Liver (tissue), 10 donors: ENCODE measurements at places on chromosomes 13 and 19.

DNA sequence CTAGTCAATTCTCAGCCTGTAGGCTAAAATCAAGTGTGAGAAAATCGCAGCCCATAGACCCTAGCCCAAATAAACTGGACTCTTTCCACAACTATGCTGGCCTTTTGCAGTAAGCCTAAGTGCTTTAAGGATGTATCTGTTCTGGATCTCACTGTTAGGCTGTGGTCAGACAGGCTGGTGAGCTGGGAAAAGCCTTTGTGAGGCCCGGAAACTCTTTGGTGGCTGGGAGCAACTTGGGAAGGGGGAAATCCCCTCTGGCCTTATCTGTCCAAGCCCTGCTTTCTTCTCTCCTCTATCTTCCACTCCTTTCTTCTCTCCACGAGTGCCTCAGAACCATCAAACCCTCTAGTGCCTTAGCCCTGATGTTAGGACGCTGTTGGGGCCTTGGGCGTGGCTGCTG, 135.4 kb downstream of the LACC1 start:
- no peak for DNase-seq

DNA sequence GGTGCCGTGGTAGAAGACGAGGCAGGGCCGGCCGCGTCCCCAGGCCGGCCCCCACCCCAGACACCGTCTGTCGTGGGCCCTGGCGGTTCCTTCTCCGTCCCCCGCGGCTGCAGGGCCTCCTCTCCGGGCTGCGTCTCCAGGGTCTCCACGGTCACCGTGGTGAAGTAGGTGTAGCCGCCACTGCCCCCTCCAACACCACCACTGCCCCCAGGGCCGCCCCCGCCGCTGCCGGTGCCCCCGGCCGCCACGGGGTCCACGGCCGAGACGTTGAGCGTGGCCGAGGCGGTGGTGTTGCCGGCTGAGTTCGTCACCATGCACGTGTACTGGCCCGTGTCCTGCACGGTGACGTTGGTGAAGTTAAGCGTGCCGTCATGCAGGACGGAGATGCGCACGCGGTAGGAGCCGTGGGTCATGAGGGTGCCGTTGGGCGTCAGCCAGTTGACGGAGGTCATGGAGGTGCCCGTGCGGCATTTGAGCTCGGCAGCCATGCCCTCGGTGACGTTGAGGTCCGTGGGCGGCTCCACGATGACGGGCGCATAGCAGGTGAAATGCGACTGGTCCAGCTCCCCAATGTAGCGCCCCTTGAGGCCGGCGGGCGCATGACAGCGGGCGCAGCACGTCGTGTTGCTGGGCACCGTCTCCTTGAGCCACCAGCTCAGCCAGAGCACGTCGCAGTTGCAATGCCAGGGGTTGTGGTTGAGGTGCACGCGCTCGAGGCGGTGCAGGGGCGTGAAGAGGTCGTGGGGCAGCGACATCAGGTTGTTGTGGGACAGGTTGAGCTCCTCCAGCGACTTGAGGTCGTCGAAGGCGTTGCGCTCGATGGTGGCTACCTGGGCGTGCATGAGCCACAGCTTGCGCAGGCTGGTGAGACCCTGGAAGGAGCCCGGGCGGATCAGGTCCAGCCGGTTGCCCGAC, 4.6 kb upstream of the ASPDH start:
- DNase-seq, result no peak

DNA sequence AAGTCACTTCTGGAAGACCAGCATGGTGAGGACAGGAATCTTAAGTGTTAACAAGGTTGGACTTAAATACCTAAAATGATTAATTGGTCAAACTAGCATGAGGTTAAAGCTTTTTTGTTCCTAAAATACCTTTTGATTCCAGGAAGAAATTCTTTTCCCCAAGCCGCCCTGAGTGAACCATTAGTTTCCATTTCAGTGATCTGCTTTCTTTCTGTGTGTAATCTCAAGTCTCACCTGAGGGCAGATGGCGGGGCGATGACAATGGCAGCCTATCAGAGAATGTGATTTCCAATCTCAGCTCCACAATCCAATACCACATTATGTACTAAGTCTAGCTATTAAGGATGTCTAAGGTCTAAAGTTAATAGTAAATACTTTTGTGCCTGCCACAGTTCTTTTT, 390.9 kb upstream of the SGCG start:
- no peak for DNase-seq

DNA sequence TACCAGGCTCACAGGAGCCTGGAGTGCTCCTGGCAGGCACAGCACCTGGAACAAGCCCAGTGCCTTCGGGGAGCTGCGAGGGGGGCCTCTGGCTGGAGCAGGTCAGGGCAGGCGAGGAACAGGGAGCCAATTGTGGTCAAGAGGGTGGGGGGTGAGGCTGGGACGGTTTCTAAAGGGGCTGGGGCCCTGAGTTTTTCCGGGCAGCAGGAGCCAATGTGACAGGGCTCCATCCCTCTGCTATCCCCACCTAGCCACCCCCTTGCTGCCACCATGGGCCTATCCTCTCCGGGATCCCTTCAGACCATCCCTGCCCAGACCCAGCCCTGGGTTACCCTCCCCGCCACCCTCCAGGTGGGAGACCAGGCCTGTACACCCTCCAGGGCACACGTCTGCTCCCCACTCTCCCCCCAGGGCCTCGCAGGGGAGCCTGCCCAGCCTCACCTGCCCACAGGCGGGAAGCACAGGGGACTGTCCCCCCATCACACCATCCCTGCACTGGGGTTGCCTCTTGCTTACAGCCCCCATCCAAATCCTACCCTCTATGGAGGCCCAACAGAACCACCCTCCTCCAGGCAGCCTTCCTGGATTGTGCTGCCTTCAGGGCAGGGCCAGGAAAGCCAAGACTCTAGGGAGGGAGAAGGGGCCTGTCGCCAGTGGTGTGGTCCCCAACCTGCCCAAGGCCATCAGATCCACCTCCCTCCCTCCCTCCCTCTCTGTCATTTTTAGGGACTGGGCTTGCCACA, 121.0 kb downstream of the URI1 start:
- no peak for DNase-seq

DNA sequence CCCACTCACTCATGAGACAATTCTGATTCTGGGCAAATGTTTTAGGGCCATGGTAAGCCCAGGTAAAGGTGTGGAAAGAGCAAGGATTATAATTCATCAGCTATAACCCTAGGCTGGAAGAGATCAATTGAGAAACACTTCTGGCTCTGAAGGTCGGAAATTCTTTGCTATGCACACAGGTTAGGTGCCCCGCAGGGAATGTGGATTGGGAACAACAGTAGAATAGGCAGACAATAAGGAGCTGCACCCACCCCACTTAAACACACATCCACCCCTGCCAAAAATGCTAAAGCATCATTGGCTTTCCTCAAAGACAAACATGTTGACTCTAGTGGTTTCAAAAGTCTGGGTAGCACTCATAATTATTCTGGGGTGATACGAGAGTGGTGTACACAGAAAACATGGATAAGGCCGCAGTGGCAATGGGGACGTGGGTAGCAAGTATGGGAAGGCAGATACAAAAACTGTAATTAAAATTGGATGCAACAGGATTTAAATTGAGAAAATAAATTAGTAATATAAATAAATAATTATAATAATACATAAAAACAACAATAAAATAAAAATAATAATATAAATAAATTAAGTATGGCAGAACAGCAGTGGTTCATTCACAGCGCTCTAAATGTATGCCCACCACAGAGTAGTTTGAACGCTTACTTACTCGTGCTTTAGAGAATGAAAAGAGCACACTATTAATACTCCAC, 8.6 kb downstream of the EFNB2 start:
- no peak for DNase-seq

DNA sequence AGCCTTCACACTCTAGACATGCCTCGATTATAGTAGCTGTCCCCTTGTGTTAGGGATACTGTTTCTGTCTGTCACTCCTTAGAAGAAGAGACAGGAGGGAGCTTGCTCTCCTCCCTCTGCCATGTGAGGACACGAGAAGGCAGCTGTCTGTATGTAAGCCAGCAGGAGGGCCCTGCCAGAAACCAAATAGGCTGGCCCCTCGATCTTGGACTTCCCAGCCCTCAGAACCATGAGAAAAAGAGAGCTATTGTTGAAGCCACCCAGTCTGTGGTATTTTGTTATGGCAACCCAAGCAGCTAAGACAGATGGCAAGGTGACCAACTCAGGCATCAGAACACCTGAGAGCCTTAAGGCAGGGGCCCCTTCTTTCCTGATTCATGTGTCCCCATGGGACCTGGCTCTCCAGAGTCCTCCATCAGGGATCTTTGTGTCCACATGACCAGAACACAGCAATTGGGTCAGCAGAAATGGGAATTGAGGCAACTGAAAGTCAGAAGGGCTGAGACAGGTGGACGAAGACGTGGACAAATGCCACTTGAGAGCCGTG, 65.6 kb upstream of the NPAS1 start:
- DNase-seq, result no peak

DNA sequence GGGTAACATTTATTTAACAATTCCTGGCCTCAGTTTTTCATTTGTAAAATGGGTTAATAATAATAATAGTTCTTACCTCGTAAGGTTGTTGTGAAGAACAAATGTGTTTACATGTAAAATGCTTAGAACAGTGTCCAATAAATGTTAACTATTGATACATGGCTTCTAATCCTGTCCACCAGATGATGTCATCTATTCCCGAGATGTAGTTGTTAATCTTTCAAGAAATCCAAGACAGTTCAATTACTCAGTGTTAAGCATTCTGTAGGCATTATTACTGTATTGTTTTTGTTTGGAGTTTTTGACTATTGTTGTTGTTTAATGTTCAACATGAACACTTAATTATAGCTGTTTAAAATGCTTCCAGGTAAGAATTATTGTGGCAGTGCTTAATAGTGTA, 131.0 kb upstream of the FNDC3A start:
- no peak for DNase-seq

DNA sequence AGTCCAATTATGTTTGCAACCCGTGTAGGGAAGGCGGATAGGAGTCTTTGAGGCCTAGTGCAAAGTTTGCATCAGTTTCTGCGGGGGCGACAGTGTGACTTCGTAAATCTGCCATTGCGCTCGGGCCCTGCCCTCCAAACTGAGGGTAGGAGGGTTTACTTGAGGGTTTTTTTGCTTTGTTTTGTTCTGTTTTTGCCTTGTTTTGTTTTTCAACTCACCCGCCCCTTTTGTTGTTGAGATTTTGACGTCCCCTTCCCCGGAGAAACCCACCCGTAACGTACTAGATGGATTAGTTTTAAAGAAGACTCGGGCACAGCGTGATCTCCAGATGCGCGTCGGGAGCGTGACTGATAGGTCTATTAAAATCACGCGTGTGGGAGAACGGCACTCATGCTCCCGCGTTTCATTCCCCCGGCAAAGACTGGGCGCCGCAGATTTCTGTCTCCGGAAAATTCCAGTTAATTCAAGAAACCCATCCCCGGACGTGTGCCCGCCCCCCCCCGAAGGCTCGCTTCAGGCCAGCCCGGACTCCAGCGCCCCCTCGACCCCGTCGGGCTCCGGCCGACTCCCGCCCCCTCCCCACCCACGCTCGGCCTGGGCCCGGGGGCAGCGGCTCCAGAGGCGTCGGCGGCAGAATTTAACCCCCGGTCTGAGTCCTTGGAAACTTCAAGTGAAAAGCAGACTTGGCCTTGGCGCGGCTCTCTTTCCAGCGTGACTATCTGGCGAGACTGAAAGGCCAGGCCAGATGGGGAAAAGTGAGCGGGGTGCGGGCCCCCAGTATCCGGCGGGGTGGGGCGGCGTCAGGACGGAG, 5.0 kb downstream of the SOX1 start:
- no peak for DNase-seq

GRCh38 chr13:106156468-106156867, 379.0 kb downstream of the EFNB2 start:
- no peak for DNase-seq

DNA sequence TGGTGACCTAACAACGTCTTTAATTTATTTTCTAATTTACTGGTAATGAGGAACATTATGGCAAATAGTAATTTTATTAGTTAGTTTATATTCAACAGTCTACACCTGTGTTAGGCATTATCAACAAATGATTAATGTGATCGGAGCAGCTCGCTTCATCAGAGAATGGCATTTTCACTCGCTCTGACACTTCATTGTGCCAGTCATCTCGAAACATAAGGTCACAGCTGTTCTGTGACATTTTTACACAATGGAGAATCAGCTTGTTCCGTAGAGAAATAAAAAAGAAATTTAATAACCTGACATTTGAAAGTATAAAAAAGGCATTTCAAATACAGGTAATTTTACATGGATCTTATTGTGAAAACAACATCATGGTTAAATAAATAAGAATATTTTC, 858.4 kb downstream of the SLITRK6 start:
- no peak for DNase-seq

- DNase-seq, result no peak
These were observed 1.7 kb upstream of the EML2 start for GRCh38 chr19:45640849-45641273.

GRCh38 chr19:37467608-37468090, 405 bp upstream of the ZNF569 start:
- no peak for DNase-seq

DNA sequence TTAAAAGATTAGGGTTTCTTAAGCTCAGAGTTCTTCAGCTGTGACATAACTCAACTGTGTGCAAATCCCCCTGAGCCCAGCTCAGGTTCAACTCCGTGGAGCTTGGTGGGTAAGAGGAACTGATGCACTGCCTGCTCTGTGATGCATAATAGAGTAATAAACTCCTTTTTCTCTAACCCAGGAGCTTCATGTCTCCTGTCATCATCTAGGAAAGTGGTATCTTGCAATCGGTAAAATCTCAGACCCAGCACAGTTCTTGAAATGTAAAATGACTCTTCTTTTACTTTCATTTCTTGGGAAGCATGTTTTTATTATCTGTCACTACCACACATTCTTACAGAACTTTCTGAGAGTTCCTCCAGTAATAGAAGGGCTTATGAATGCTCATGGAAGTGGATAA, 123.8 kb upstream of the PCDH9 start:
- no peak for DNase-seq

GRCh38 chr19:6233056-6233826, 46.5 kb downstream of the MLLT1 start:
- DNase-seq, result no peak

- no peak for DNase-seq
These were observed 245.2 kb downstream of the DNAJC15 start for GRCh38 chr13:43268632-43269031.

- no peak for DNase-seq
These were observed 131.4 kb downstream of the TNFRSF19 start for GRCh38 chr13:23701636-23702035.

DNA sequence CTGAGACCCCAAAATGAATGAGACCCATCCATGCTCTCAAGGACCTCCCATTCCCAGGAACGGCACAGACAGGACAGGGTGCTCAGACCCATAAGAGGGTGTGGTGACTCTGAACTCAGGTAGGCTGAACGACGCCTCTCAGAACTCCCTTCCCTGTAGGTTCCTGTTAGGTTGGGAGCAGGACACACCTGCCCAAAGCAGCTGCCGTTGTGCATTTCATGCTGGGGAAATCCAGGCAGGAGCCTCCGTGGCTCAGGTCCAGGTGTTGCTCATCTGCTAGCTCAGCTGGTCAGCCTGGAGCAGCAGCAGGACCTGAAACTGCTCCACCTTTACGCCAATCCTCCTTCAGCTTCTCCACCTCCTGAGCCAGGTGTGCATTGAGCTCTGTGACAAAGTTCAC, 19.1 kb upstream of the TEX101 start:
- no peak for DNase-seq
